Stimulated activated CD8-positive, alpha-beta memory T cell treated with anti-CD3 and anti-CD28 coated beads, Interleukin-7, amount 100 ng/mL, for 1 hour (primary cell): ENCODE measurements at places on chromosomes 3 and 15.
A peak's percentile ranks its signal among the peaks of the same experiment; 100 is the strongest.

DNA sequence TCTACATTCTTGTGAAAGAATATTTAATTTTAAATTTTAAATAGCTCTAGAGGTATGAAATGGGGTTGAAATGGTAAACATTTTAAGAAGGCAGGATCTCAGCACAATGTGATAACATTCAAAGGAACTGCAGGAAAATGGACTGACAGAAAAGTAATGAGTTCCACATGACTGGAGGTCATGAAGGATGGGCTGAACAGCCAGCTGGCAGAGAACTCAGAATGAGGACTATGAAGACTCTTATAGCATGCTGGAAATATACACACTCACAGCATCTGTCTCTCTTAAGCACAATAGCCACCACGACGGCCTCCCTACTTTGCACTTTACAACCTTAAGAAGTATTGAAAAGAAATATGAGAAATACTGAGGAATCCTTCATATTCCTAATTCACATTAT is 94.7 kb downstream of the TNIK start:
- no peak for DNase-seq

GRCh38 chr3:102544741-102545140 is 109.9 kb downstream of the ZPLD1 start:
- no peak for DNase-seq

GRCh38 chr3:32176989-32177701 is 61.3 kb upstream of the CMTM8 start:
- peak; percentile 27 for DNase-seq

GRCh38 chr15:65816441-65816840 is 24.3 kb upstream of the DENND4A start:
- DNase-seq, result no peak

DNA sequence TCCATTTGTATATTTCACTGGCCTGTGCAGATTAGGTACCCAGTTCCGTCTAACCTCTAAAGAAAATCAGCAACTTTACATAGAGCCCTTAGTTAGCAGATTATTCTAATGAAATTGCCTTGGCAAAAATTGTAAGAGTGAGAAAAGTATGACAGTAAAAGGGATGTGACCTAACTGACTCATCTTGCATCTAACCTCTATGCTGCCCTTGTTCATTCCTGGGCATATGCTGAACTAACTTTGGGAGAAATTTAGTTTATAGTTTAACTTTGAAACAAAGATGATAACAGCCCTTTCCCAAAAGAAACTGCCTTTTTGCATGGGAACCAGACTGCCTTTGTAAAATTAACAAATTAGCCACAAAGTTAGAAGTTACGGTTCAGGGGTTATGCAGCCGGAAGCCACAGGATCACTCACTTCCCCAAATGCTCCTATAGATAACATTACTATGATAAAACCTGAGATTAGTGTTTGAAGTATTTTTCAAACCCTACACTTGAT is 839.8 kb upstream of the ALCAM start:
- no peak for DNase-seq

- no peak for DNase-seq
Observed at GRCh38 chr3:191493336-191493735, 32.4 kb downstream of the PYDC2 start.

DNA sequence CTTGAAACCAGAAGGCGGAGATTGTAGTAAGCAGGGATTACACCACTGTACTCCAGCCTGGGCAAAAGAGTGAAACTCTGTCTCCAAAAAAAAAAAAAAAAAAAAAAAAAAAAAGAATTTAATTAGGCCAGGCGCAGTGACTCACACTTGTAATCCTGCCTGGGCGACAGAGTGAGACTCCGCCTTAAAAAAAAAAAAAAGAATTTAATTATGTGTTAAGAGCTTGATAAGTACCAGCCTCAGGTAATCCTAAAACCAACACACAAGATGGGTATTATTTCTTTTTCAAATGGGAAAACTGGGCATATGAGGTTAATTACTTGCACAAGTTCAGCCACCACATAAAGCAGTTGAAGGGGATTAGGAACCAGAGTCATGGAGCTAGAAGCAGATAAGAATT is 49.0 kb downstream of the PBRM1 start:
- DNase-seq, result no peak

DNA sequence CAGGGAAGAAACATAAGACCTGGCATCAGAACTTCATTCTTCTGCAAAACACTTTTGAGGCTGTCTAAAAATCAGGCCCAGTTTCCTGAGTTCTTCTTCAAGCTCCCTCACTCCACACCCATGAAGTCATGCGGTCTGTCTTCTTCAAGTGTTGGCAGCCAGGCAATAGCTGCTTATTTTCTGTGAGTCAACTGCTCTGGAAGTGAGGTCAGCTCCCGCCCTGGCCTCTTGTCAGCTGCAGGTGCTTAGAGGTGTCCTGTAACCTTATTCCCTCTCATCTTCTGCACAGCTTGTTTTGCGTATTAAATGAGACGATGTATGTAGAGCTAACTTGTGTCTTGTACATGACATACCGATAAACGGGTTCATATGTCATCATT is 226.1 kb downstream of the ADAMTS17 start:
- DNase-seq, result no peak

GRCh38 chr15:68054628-68055223 is 611 bp downstream of the PIAS1 start:
- DNase-seq, result peak; percentile 8

DNA sequence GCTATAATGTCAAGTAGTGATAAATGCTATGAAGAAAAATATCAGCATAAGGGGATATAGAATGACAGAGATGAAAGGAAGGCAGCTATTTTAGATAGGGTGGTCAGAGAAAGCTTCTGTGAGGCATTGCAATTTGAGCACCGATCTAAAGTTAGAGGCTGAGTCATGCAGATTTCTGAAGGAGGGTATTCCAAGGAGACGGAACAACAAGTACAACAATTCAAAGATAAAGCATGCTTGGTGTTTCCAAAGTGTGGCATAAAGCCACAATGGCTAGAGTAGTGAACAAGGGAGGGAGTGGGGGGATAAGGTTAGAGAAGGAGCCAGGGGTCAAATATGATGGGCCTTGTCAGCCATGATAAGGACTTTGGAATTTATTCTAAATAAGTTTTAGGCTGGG is 71.9 kb downstream of the PFN2 start:
- no peak for DNase-seq

DNA sequence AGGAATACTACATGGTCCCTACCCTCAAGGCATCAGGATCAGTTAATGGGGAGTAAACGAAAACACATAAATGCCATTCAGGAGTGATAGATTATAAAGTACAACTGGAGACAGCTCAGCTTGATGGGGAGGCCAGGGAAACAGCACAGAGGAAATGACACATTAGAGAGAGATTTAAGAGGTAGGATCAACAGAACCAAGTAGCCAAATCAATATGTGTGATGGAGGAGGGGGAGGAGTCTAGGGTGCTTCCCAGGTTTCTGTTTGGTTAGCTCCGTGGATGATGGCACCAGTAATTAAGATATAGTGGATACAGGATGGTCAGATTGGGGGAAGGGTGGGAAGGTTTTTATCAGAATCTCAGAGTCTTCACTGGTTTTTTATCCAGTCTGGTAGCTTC is 229.5 kb upstream of the ROPN1 start:
- DNase-seq, result no peak

GRCh38 chr3:105534491-105534890 is 167.8 kb downstream of the ALCAM start:
- no peak for DNase-seq
